ENCODE measurements at places on chromosomes 11 and 22.

GRCh38 chr11:72263361-72263760, 19.4 kb upstream of the PHOX2A start:
- DNase-seq, result no peak

- DNase-seq, result no peak
Measured at GRCh38 chr22:39520226-39521105, at the start of gene ATF4. TSS of gene ATF4 (plus strand) at chr22:39520562. CDS start at chr22:39521446, 884 bp downstream.

DNA sequence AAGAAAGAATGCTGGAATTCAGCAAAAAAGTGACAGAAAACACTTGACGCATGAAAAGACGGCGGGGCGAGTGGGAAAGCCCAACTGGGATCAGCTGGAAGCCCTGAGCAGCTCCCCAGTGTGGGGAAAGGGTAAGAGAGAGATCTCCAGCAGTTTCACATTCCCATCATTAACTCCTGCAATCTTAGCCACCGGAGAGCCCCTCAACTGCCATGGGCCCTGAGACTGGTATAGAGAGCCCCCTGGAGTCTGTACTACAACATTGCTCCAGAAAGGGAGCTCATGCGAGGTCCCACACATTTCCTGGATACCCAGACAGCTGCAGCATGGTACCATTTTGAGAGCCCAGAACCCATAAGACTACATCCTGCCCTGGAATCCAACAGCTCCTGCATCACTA, 31.1 kb downstream of the MRGPRX4 start:
- peak; percentile 6 for DNase-seq

GRCh38 chr11:27497284-27497866, 9.2 kb downstream of the LIN7C start:
- DNase-seq, result no peak

DNA sequence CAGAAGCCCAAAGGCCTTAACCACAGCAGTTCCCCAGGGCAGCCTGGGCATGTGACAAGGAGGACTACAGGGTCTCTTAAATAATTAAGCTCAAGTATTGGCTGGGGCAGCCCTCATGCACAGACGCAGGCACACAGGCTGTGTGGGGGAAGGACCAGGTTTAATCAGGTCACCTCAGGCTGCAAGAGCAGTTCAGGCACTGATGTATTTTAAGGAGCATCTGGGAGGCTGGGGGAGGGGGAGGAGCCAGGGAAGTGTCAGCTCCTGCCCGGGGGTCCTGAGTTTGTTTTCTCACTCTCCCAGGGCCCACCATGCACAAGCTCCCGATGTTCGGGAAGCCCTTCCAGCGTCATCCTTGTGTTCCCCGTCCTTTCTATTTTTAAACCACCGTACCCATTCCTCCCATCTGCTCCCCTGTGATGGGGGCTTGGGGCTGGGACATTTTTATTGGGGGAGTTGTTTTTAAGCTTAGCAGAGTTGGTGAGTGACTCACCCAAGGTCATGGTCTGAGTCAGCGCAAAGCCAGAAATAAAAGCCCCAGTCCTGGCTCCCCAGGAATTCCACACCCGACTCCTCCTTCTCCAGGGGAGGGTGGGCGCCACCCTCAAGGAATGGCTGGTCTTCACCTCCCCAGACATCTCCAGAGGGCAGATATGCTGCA, 2.4 kb downstream of the CSDC2 start:
- peak; percentile 81 for DNase-seq

- no peak for DNase-seq
Measured at GRCh38 chr22:21450858-21451353, 16.3 kb upstream of the TMEM191C start.

- no peak for DNase-seq
Measured at GRCh38 chr11:78931891-78932290, 357.2 kb upstream of the NARS2 start.

GRCh38 chr22:24370401-24370800, 57.0 kb upstream of the ADORA2A start:
- no peak for DNase-seq

- no peak for DNase-seq
Measured at GRCh38 chr11:132551016-132551415, 981.3 kb downstream of the OPCML start.

GRCh38 chr11:10885703-10886363, 28.0 kb upstream of the ZBED5 start:
- no peak for DNase-seq

- no peak for DNase-seq
Measured at GRCh38 chr11:69215216-69215615, 59.5 kb downstream of the SMIM38 start.

DNA sequence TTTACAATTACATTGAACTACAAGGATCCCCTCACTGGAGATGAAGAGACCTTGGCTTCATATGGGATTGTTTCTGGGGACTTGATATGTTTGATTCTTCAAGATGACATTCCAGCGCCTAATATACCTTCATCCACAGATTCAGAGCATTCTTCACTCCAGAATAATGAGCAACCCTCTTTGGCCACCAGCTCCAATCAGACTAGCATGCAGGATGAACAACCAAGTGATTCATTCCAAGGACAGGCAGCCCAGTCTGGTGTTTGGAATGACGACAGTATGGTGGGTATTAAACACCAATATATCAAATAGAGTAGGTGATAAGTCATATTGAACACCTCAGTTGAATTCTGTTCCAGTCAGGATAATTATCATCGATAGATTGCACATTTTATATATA, 4.4 kb downstream of the FBXO7 start:
- DNase-seq, result no peak

DNA sequence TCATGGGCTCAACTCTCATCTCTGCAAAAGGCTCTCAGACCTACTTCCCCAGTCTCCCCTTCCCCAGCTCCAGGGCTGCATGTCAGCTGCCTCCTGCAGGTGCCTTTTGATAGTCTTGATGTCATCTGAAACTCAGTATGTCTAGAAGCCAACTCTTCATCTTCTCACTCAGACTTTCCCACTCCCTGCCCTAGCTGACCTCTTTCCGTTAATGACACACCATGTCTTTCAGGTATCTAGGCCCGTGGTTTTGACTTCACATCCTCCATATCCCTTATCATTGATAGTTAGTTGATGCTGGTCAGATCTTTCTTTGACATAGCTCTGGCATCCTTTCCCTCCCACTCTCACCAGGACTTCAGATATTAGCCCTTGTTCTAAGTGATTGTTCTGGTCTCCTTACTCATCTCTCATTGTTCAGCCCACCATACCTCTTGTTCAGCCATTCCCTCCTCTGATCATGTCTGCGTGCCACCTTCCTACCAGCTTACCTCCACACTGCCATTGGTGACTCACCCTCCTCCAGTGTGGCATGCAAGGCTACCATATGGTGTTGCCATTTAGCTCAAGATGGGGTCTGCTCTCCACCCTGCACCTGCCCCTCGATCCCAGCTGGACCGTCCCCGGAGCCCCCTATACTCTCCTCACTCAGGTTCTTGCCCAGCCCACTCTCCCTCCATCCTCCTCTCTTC, 18.4 kb downstream of the TTC12 start:
- DNase-seq, result no peak

GRCh38 chr11:16179676-16180075, 176.7 kb downstream of the SOX6 start:
- no peak for DNase-seq

GRCh38 chr11:629237-629583, 2.2 kb upstream of the SCT start:
- no peak for DNase-seq

GRCh38 chr22:38181453-38182200, at the start of gene PLA2G6:
TSS of gene PLA2G6 (minus strand) at chr22:38181830. CDS start at chr22:38169426, 12,404 bp downstream.
- peak; percentile 93 for DNase-seq

- no peak for DNase-seq
Measured at GRCh38 chr22:32342977-32343376, 14.7 kb upstream of the RFPL3 start.

- no peak for DNase-seq
Measured at GRCh38 chr11:19447150-19447566, 206.4 kb upstream of the E2F8 start.

DNA sequence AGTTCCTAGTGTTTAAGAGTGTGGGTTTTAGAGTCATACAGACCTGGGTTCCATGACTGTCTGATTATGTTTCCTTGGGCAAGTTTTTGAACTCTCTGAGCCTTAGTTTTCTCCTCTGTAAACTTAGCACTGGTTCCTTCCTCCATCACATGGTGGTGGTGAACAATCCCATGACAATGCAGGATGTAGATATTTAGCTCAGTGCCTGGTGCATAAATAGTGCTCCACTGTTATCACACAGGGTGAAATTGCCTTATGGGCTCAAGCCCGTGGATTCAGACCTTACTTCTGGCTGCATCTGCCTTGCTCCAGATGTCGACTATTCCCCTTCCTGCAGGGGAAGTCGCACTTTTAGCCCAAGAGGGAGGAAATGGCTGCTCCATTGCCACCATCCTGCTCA, 62.7 kb downstream of the LDLRAD3 start:
- no peak for DNase-seq

GRCh38 chr11:125165843-125166763, 1.6 kb downstream of the PKNOX2 start:
- no peak for DNase-seq

- no peak for DNase-seq
Measured at GRCh38 chr11:100740440-100740839, 53.4 kb downstream of the ARHGAP42 start.

DNA sequence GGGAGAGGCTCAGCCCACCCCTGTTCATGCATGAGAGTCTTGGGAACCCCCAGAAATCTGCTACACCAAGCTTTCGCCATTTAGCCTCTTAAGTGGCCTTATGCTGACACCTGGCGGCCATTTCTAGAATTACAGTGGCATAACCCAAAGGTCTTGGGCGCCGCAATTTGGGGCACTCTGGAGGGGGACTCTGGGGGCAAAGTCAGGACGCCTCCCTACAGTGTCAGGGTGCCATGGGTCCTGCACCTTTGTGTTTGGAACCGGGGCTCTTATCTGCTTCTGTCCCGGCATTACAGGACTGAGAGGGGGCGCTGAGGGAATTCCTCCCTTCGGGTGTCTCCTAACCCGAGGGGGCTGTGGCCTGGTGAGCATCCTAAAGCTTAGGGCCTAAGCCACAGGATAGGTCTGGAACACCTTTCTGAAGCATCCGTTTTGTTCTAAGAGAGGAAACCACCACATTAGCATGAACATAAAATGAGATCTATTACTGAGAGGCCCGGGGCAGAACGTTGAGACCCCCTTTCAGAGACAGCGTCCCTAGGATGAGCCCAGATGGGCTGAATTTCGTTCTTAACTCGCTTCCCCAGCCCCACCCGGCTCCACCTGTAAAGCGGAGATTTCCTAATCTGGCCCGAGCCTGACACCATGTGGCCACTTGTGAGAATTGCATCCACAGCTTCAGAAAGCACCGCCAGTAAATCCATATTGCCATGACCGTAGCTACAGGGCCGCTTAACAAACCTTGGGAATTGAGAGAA, 9.3 kb downstream of the INS start:
- no peak for DNase-seq

- DNase-seq, result no peak
Measured at GRCh38 chr11:79369055-79369454, 71.8 kb downstream of the TENM4 start.

GRCh38 chr11:26780376-26781085, 58.7 kb upstream of the SLC5A12 start:
- no peak for DNase-seq

DNA sequence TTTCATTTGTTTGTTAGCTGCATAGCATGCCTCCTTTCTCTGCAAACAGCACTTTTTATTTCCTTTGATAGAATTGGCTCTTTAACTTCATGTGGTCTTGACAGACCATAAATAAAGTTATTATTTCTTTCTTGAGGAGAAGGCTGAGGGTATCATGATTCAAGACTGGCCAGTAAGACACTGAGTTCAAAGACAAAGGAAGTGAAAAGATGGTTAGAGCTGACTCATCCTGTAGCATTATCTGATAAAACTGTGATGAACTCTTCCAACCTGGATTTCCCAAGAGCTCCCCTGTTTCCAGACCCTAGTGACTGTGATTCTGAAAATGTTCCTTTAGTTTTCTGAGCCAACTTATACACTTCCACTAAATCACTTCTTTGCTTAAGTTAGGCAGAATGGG, 179.3 kb upstream of the FAT3 start:
- no peak for DNase-seq

DNA sequence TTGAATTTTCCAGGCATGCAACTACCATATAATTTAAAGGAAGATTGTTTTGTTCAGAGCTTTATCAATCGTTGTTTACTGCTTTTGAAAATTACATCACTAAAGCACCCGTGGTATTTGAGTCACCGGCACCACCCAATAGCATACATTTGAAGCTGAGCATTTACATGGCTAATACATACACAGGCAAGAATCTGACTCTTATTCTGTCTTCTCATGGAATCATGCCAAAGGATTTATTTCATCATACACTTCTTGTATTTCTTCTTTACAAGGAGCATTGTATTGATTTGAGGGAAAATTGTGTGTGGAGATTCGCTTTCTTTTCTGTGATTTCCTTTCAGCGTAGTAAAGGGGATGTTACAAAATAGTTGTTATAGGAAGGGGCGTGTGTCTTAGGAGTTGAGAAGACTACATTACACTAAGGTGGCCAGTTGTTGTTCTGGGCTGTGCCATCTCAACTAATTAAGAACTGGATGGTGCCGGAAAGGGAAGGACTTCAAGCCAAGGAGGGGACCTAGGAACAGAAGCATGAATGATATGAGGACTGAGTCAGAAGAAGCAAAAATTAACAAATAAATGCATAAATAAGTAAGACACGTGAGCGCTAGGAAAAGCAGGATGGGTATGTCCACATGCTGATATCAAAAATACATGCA, 12.9 kb upstream of the CD3E start:
- DNase-seq, result no peak

DNA sequence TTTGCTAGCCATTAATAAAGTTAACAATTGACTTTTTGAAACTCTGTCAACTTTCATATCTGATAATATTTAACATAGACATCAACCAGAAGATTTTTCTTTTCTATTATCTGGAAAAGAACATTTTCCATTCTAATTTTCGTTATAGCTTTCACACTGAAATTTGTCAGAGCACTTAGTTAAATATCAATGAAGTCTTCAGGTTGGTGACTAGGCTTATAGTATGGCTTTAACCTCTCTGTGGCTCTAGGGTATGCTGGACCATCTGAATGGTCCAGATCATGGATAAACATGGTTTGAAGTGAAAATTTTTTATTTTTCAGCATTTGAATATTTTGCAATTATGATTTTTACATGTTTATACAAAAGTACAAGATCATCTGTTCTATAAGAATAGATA, 548.1 kb downstream of the CNTN5 start:
- no peak for DNase-seq

DNA sequence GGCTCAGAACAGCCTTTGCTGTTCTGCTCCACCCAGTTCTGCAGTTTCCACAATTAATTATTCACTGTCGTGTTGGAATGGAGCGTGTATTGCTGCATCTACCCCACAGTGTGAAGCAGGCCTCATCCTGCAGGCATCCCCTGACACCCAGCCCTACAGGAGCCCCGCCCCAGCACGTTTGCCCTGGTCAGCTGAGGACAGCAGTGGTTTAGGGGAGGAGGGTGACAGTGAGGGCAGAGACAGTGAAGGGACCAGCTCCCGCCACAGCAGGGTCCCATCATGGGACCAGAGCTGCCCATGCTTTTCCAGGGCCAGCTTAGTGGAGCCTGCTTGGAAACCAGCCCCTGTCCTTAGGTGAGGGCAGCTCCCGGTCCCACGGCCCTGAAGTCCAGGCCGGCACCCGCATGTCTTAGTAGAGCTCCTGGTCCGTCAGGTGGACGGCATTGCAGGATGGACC, 273.0 kb downstream of the TBC1D22A start:
- DNase-seq, result no peak

Data from HFF-Myc (cell line).